ENCODE measurements at places on chromosomes 2 and 18.

GRCh38 chr2:178531168-178531567 lies 50.9 kb downstream of the PLEKHA3 start:
- DNase-seq, result no peak

- no peak for DNase-seq
Measured at GRCh38 chr18:61926532-61926931, 33.7 kb upstream of the RNF152 start.

DNA sequence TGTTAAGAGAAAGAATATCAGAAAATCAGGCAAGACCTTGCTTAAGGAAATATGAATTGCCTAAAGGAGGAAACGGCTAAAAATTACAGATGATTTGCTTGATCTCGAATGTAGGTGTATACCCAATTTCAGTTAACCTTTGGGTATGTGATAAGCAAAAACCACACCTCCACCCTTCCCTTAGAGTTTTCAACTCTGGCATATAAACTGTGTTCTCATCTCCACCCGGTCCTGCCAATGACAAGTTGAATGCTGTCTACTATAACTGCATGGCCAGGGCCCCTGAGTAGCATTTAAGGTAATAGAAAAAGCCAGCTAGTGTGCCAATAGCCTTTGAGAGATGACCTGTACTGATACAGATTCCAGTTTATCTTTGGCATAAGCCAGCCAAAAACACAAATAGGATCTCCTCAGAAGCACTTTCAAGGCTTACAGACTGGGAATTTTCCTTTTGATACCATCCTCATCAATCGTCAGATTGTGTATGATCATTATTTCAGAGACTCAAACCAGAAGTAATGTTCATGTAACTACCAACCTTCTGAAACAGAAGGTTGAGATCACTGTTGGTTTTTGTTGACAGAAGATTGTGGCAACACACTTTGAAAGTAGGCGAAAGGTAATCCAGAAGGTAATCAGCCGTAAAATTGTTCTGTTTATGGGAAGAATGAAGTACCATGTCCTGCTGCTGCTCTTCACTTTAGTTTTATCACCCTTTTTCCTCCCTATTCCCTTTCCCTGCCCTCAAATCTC lies 163.1 kb downstream of the GFPT1 start:
- no peak for DNase-seq

- no peak for DNase-seq
Measured at GRCh38 chr2:45879406-45879805, 227.9 kb downstream of the PRKCE start.

DNA sequence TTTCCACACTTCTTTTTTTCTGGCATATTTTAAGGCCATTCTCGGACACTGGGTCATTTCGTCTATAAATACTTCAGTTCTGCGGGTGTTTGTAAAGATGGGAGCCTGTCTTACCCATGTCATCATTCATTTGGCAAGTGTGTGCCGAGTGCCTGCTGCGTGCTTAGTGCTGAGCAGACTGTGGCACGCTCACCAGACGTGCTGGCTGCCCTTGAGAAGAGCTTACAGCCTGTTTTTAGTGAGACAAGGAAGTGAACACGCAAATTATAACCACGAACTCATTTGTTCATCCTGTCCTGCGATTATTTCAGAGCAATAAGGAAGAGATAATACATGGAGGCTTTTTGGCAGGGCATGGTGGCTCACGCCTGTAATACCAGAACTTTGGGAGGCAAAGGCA lies 10.4 kb upstream of the STON1 start:
- no peak for DNase-seq

DNA sequence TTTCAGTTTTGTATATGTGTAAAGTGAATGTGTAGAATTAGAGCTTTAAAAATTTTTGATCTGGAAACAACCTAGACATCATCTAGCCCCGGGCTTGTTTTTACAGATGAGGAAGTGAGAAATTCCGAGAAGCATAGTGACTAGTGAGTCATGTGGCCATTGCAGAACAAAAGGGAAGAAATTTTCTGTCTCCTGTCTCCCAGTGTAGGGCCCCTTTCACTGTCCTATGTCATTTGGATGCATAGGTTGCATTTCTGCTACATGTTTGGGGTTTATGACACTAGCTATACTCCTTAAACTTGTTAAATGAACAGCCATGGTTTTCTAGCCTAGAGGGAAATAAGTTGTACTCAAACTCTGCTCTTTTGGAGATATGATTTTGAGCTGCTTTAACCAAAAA lies 84.6 kb downstream of the PLCL1 start:
- peak; percentile 45 for DNase-seq

DNA sequence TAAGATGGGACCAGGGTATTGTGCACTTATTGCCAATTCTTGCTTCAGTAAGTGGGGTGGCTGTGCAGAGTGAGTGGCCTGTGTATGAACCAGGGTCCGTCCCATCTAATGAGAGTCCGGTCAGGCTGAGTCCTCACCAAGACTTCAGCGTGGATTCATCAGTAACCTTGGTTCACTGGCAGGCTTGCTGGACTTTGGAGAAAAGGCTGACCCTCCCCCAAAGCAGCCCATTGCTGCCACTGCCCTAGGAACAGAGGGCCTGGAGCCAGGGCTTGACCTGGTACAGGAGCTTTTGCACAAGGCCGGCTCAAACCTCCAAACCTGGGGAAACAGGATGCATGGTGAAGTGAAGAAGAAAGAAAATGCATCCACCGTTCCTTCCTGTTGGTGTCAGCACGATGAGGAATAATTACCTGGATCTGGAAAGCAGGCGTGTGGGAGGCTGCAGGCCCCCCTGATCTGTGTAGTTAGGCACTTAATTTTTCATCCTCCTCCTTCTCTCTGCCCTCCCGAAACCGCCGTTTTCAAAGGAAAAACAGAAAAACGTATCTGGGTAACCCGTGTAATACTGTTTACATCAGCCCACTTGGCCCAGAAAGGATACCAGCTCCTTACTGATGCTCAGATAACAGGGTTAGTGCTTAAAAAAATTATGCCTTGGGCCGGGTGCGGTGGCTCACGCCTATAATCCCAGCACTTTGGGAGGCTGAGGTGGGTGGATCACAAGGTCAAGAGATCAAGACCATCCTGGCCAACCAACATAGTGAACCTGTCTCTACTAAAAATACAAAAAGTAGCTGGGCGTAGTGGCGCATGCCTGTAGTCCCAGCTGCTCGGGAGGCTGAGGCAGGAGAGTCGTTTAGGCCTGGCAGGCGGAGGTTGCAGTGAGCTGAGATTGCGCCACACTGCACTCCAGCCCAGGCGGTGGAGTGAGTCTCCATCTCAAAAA lies 147.7 kb downstream of the TGIF1 start:
- no peak for DNase-seq

DNA sequence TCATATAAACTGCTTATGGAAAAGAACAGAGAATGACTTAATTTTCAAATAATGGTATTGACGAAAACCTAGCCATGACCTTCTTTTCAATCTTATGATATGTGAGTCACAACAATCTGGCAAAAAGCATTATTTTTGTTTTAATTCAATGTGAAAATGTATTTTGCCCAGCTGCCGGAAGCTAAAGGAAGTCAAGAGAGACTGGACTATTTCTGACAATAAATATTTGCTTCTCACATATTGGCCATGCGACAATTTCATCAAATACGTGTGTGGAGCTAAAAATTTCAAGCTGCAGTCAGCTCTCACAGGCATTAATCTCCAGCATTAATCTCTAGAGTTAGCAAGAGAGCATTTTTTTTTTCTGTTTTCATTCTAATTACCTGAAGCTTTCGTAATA lies 881.0 kb downstream of the CPS1 start:
- DNase-seq, result no peak

DNA sequence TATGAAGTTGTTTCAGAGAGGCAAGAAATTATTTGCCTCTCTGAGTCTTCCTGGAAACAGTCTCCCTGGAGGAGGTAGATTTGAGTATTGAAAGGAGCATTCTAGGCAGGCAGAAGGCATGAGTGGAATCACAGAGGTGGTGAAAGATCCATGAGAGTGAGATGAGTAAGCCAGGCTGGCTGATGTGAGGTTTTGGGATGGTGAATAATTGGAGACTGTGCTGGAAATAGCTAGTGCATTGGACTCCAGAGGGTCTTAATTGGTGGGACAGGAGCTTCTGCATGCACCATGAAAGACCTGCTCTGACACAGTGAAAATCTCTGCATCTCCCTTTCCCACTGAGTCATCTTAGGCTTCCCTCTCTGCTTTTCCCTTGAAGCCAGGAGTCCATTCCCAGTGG lies 46.3 kb downstream of the CDC42EP3 start:
- DNase-seq, result no peak

DNA sequence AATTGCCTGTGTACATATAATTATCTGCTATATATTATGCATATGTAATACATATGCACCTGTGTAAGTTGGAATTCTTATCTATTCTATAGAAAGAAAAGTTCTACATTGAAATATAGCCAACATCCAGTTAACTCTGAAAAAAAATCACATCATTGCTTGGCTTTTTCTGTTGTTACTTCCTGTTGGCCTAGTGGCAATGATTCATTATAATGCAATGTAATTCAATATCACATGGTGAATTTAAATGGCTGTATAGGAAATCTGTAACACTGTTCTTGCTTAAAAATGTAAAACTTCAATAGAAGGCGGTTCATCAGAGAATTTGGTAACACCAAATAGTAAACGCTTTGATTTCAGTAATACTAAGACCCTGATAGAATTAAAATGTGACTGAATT lies 44.5 kb upstream of the MAP4K3 start:
- no peak for DNase-seq

- no peak for DNase-seq
Measured at GRCh38 chr2:239372835-239373234, 28.0 kb downstream of the HDAC4 start.

GRCh38 chr2:164913640-164914350 lies 41.5 kb downstream of the SLC38A11 start:
- DNase-seq, result no peak

- DNase-seq, result no peak
Measured at GRCh38 chr2:81283081-81283480, 978.5 kb upstream of the LRRTM1 start.

- DNase-seq, result no peak
Measured at GRCh38 chr2:130915149-130915548, 78.4 kb downstream of the ARHGEF4 start.

DNA sequence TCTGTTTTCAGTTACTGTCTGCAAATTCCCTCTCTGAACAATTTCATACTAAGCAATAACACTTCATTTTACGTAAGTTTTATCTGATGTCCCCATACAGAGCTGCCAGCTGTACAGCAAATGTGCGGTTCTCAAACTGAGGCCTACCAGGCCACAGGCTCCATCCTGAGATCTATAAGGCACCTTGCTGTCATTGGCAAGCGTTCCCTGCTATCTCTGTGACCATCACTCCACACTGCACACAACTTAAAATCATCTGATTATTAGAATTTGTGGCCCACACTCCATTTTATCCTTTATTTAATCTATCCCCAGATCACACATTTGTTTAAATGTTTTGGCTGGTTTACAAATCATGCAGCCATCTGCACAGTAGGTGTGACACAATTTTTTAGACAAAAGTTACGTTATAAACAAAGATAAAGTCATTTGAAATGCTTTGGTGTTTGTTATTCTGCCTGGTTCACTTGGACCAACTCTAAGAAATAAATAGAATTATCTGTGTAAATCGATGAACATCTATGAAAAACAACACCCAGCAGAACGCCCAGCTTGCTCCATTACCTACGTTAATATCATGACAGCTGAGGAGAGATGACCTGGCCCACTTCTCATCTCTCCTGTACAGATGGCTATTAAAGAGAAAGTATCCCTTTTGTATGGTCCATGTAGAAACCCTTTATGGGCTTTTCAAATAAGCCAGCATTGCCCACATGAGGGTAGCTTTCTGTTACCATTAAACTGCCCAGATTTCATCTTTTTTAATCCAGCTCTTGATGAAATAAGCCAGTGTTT lies 162.4 kb downstream of the ZNF521 start:
- no peak for DNase-seq

GRCh38 chr18:55818284-55818683 lies 230.3 kb upstream of the TCF4 start:
- DNase-seq, result no peak

- DNase-seq, result no peak
Measured at GRCh38 chr2:9690252-9690651, 59.5 kb upstream of the YWHAQ start.

DNA sequence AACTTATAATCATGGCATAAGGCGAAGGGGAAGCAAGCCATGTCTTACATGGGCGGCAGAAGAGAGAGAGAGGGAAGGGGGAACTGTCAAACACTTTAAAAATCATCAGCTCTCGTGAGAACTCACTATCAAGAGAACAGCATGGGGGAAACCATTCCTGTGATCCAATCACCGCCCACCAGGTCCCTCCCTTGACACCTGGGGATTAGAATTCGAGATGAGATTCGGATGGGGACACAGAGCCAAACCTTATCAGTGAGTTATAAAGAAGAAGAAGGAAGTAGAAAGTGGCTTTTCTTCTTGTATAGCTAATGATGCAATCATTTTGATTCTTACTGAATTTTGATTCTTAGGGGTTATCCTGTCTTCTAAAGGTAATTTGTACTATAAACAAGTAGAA lies 51.4 kb downstream of the SMCHD1 start:
- DNase-seq, result no peak

DNA sequence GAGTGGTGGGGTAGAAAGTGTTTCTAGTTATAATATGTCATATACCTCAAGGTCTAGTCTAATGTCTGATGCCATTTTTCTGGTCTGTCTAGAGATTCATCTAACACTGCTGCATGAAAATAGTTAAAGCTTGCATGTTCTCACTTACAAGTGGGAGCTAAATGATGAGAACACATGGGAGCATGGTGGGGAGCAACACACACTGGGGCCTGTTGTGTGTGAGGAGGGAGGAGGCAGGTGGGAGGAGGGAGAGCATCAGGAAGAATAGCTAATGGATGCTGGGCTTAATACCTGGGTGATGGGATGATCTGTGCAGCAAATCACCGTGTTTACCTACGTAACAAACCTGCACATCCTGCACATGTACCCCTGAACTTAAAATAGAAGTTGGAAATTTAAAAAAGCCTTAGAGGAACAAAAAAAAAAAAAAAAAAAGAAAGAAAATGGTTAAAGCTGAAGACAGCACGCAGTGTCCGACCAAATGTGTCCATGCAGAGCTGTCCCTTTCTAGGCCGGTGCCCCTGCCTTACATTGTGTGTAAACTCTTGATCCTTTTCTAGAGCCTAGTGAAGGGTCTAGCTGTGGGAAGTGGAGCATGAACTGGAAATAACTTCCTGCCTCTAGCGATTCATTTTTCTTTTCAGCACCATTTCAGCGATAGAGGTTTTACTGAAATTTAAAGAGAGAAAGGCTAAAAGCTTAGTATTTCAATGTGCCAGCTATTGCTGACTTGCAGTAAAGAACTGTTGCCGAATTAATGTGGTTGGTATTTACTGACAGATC lies 94.0 kb downstream of the FMNL2 start:
- peak; percentile 46 for DNase-seq

- DNase-seq, result no peak
Measured at GRCh38 chr2:150167711-150168110, 319.8 kb downstream of the RND3 start.

DNA sequence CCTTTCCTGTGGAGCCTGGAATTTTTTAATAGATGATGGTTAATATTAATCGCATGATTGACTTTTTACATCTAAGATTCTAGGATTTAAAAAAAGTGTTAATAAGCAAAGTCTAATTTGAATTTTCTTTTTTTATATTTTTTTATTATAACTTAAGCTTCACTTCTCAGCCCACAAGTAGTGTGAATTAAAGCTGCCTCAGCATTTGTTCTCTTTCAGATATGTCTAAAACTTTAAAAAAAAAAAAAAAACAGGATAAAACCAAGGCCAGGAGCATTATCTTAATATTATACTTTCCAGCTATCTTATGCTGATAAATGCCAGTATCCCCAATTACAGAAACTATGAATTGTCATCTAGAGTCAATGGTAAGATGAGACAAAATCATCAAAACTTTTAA lies 109.7 kb downstream of the CD226 start:
- DNase-seq, result no peak

Data from hippocampal formation (tissue), 2 donors.